ENCODE measurements at places on chromosomes 5 and 9.
A peak's percentile ranks its signal among the peaks of the same experiment; 100 is the strongest.

DNA sequence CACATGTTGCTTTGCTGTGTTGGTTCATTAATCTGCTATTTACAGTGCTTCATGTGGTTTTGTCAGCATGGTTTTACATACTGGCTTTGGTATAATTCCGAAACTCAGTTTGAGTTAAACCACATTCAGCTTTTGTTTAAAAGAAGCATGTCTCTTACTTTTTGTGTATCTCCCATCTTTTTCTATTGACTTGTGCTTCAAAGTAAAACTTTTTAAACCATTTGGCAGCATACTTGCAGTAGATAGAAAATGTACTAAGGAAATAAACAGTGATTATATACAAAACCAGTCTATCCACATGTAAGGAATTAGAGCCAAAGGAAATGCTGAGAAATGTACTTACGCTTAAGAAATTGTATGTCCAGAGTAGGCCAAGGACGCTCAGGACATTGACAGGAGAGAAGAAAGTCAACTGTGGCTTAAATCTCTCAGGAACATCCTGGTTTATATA, 286.9 kb downstream of the ARHGEF28 start:
- no peak for DNase-seq

DNA sequence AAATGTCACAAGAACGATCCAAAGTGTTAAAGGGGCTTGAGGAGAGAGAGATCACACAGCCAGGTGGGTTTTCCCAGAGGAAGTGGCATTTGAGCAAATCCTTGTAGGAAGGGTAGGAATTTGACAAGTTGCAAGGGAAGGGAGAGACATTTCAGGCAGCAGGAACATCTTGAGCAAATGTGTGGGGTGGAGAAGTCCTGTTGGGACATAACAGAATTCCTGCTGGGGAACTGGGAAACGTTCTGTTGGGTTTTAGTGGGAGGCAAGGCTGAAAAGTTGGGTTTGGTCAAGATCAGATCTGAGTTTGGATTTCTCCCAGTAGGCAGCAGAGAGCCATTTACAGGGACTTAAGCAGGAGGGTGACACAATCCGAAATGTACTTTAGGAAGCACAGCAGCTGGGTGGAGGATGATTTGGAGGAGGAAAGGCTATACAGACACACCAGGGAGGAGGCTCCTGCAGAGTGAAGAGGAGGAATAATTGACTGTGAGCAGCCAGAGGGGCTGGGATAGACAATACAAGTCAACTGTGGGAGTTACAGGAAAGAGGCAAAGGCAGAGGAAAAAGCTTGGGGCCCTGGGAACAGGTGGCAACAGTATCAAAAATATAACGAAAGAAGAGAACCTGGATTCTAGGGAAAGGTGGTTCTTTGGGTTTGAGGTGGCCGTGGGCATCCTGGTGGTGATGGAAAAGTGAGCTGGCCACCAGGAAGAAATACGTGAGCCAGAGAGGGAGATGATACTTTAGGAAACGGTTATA, 3.1 kb upstream of the ZSWIM6 start:
- no peak for DNase-seq

- no peak for DNase-seq
These were observed 9.9 kb downstream of the LCN1 start for GRCh38 chr9:135531096-135531495.

DNA sequence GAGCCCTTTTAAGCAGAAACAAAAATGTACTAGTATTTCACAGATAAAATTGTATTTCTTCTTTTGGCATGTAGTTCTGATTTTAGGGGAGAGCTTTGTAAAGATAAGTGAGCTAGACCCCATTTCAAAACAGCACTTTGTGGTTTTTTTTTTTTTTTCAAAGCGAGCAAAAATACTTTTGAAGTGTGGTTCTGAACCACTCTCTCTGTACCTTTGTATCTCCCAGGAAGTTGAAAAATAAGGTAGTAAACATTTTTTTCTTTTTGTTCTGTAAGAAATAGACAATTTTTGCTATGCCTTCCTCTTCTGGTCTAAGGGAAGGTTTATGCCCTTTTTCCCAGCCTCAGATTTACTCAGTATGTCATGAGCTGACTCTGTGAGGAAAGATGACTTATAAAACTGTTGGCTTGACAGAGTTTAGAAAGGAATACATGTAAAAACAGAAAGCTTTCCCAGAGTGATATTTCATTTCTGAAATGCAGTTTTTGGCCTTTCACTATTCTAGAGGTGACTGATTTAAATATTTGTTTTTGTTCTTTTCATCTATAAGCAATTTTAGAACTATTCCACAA, 12.5 kb downstream of the ERCC6L2 start:
- peak; percentile 51 for DNase-seq

DNA sequence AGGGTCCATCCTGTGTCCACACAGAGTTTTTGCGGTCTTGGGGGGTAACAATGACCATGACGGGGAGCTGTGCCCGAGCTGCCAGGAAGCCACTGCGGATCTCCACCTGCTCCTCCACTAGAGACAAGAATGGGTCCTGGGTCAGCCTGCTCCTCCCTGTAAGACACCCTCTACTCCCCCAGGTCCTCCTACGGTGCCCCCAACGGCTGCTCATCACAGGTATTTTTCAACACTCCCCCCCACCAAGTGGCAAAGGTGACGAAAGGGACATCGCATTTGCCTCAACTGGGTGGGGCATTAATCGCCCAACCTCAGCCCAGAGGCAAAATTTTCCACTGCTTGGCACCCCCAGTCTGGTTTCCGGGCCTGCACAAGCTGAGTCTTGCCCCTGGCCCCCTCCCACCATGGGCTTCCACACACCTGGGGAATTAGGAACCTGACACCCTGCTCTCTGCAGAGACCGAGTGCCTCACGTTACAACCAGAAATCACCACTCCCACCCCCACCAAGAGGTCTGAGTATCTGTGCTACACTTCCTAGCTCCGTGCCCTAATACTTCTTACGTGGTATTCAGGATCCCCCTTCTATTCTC, 9.6 kb downstream of the NOL6 start:
- DNase-seq: no peak

DNA sequence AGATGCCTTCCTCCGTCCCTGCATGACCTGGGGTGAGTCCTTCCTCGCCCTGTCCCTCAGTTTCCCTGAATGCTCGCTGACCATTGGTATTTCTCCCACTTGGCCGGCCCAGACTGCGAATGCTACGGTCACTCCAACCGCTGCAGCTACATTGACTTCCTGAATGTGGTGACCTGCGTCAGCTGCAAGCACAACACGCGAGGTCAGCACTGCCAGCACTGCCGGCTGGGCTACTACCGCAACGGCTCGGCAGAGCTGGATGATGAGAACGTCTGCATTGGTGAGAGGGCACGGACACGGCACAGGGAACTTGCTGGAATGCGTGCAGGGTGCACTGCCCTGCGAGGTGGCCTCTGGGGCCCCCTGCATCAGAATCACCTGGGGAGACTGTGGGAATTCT, 77.1 kb downstream of the NTNG2 start:
- no peak for DNase-seq

- no peak for DNase-seq
These were observed 37.2 kb downstream of the NREP start for GRCh38 chr5:111719773-111720172.

DNA sequence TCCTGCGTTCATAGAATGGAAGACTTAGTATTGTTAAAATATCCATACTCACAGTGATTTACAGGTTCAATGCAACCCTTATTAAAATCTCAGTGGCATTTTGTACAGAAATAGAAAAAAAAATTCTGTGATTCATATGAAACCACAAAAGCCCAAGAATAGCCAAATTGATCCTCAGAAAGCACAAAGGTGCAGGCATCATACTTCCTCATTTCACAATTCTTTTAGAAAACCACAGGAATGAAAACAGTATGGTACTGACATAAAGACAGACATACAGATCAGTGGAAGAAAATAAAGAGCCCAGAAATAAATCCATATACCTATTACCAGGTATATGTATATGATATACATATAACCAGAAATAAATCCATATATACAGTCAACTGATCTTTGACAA, 86.8 kb upstream of the MEGF10 start:
- DNase-seq: no peak

GRCh38 chr9:101093620-101094019, 65.1 kb downstream of the PLPPR1 start:
- DNase-seq: no peak
